ENCODE measurements at places on chromosomes 2 and 18.

GRCh38 chr2:69288429-69288828 is 98.6 kb downstream of the GFPT1 start:
- no peak for DNase-seq

DNA sequence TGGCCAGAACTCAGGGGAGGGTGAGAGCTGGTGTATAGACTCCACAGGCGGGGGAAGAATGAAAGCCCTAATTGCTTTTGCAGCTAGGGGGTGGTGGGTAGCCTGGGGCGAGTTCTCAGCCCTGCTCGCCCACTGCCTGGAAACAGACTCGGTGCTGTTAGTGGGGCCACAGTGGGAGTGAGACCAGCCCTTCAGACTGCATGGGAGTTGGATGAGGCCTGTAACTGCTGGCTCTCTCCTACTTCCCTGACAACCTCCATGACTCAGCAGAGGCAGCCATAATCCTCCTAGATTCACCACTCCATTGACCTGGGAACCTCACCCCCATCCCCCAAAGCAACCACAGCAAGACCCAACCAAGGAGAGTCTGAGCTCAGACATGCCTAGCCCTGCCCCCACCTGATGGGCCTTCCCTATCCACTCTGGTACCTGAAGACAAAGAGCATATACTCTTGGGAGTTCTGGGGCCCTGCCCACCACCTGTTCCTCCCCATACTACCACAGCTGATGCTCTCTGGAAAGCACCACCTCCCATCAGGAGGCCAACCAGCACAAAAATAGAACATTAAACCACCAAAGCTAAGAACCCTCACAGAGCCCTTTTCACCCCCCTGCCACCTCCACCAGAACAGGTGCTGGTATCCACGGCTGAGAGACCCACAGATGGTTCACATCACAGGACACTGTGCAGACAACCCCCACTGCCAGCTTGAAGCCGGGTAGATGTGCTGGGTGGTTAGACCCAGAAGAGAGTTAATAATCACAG is 226.3 kb downstream of the EIPR1 start:
- DNase-seq, result peak; percentile 83

DNA sequence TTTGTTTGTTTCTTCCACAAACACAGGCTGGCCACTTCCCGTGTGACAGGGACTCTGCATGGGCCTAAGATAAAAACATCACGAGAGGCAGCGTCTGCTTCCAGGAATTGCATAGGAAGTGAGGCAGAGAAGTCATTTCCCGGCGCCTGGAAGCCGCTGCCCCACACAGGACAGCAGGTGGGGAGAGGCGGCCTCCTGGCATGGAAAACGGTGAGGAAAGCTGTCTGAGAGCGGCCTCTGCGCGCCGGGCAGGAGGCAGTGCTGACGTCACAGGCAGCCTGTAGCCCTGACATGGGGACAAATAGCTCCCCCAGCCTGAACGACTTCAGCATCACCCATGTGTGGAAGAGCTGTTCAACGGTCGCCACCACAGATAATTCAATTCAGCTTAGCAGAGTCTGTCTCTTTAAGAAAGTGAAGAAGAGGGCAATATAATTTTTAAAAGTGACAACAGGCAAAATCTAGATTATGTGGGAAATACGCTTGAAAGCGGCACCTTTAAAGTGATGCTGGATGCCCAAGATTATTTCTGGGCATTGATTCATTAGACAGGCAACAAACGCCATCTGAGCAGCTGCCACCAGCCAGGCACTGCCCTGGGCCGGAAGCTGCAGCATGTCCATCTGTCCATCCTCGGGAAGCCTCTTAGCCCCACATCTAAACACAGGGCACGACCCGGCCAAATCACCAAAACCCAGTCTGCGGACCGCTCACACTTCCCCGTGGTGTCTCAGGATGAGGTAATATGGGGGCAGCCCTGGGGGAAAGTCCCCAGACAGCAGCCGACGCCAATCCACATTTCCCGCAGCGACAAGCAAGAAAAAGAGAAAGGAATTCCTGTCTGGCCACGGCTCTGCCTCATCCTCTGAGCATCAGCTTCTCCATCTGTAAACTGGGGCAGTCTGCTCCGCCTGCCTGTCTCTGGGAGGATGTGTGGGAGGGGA is 138.9 kb downstream of the PXDN start:
- no peak for DNase-seq

DNA sequence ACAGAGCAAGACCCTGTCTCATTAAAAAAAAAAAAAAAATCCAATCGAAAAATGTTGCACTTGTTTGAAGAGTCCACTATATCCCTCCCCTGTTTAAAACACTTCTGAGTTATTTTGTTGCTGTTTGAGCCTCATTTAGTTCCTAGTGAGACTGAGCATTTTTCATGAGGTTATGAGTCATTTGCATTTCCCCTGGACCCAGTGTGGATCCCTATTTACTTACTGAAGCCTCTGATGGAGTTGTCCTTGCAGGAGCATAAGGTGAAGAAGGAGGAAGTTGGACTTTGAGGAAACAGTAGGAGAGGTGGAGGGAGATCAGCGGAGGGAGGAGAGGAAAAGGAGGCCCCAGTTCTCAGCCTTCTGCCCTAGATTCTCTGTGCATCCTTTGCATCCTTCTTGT is 5.1 kb downstream of the CXCR1 start:
- DNase-seq, result no peak

DNA sequence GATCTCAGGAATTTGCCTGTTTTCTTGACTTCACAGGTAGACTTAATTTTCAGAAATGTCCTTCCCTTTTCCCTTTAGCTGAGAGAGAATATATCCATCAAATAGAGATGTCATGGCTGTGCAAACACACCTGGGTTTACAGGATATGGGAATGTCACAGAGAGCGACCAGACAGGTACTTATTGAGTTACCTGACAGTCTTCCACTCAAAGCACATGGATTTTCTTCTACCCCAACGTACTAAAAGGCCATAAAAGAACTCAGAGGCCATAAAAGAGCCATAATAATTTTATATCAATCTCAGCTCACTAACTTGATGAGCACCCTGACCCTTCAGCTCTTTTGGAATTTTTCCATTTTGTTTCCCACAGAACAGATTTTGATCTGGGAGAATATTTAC is 5.3 kb upstream of the DTNA start:
- DNase-seq, result no peak

- DNase-seq, result no peak
Observed at GRCh38 chr2:113157897-113158753, 15.6 kb upstream of the PSD4 start.

DNA sequence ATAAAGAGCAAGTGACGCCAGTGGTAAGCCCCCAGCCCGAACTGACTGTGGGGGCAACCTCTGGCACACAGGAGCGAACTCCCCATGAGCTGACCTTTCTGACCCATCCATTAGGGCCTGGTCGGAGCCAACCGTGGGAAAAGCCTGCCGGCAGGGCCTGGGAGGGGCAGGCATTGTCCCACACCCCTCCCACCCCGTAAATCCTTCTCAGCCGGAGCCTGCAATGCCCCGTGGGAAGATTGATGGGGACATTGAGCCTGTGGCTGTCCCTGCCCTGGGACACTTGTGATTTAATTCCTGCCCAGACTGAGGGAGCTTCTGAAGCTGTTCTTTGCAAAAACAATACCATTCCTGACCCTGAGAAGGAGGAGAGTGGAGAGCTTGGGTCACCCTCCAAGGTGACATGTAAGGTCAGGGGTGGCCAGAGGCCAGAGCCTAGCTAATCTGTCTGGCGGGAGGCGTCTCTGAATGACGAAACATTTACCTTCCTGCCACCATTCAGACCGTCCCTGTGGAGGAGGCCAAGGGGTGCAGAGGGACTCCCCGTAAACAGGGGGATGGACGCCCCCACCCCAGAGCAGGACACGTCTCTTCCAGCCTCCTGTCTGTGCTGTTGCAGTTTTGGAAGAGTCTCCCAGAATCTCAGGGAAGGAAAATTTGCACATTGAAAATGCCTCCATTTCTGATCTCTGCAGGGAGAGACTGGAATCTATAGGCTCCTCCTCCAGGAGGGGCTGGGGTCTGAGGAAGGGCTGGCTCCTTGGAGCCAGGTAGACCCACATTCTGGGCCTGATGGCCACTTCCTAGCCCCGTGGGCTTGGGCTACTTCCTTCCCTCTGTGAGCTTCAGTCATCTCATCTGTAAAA is 51.2 kb upstream of the HS6ST1 start:
- DNase-seq, result no peak

All from NCI-H1436 treated with DMSO at 0.1 percent for 48 hours (cell line).